ENCODE measurements at places on chromosomes 4 and X. TPM values are rescaled to one million over a fixed set of nuclear protein-coding genes. Genes with fewer than 3 reads are reported as not detected.

CLNK gene
- total RNA-seq = 0.67 TPM

DNA sequence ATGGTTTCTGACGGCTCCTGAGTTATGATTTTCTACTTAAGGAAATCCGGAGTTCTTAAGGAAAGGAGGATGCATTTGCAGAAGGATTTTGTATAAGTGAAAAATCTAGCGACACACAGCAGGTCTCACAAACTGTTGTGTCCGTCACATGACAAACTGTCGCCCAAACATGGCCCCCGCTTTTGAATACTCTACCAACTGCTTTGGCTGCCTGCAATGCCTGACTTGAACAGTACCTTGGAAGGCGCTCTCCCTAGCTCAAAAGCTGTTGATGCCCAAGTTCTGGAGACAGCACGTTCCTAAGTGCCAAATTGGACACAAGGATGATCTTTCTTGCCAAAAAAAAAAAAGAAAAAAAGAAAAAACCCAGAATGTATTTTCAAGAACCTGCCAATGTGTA is 103.2 kb downstream of the ENPP6 start:
- DNase-seq = no peak

DNA sequence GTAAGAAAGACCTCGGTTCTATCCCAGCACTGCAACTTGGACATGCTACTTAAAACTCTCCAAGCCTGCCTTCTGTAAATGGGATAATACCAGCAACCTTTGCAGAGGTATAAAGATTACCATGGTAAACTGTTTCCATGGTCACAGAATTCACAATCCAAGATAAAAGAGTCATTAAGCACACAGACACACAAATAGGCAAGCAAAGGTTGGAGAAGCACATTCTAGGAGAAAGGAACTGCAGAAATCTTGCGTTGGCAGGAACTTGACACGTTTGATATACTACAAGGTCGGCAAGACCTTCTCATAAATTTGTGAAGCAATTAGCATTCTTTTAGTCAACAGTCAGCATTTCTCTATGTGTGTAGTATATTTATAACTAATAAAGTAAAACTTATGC is 12.3 kb upstream of the CHRNA9 start:
- no peak for DNase-seq

DNA sequence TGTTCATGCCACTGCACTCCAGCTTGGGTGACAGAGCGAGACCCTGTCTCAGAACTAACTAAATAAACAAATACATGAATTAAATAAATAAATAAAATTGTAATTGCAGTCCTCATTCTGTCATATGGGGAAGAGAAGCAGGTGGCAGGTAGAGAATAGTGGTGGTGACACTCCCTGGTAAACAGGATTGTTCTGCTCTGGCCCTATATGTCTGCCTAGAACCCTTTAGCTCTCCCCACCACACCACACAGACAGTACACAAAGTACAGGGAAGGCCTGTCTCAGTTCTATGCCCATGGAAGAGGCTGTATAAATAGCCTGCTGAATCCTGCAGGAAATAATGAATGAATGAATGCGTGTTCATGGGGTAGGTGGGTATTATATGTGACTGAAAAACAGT is 117.7 kb downstream of the CEP135 start:
- DNase-seq = no peak

- no peak for DNase-seq
Observed at GRCh38 chr4:158930639-158930972, 161.8 kb downstream of the FNIP2 start.

P2RY4 gene
- total RNA-seq = 0.39 TPM

DNA sequence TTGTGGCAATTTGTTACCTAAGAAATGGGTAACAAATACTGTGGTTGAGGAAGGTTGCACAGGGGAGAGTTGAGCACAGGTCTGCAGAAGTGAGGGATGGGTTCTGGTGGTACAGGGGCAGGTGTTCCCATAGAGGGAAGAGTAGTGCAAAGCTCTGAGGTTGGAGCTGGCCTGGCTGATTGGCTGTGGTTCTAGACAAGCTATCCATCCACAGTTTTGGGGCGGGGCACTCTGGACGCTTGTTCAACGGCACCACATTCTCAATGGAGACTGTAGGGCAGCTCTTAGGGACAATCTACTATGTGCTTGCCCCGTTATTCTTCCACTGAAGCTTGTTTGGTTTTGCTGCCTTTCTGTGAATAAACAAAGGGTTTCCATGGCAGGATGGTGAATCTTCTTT is 35.4 kb downstream of the NAT8L start:
- DNase-seq = no peak

DNA sequence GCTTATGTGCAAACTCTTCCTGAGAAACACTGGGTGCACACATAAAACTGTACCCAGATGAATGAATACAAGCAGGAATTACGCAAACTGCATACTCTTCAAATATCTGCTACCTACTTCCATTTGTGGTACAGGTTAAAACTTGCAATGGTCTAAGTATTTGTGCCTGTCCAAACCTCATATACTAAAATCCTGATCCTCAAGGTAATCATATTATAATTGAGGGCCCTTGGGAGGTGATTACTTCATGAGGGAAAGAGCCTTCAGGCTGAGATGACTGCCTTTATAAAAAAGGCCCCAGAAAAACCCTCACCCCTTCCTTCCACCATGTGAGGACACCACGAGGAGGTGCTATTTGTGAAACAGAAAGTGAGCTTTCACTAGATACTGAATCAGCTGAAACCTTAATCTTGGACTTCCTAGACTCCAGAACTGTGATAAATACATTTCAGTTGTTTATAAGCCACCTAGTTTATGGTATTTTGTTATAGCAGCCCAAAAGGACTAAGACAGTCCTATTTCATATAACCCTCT is 1977.2 kb downstream of the PCDH7 start:
- no peak for DNase-seq

DNA sequence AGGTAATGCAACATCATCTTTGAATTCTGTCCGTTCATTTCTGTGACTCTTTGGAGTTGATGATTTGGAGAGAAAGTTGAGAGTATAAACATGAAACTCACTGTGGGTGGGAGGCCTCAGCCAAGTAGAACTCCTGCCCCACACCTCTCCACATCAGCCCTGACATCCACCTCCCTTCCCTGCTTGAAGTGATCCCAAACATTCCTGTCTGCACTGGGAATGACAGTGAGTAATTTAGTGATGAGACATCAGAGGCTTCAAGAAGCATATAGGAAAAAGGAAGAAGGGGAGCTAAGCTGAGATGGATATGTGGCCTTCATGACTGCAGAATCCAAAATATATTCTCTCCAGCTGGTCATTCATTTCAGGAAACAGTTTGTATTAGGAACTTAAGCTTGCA is 151.8 kb downstream of the SPATA18 start:
- DNase-seq = no peak

DNA sequence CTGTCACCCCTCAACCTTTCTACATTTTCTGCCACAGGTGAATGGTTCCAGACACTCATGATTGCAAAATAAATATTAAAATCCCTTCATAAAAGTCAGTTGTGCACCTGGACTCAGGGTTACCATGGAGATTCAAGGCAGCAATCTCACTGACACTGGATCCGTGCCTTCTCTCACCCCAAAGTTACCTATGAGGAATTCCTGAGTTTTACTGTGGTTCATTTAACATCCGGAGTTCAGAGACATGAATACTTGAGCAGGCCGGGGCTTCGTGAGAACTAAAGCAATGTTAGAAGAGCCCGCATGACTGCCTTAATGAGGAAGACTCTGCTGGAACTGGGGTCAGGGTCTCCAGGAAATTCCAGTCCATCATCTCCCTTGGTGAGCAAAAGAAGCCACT is 12.5 kb upstream of the CLNK start:
- no peak for DNase-seq

- DNase-seq = no peak
Observed at GRCh38 chr4:138104284-138104680, 137.9 kb downstream of the SLC7A11 start.

PCDH7 gene
- not detected for total RNA-seq

- DNase-seq = no peak
Observed at GRCh38 chr4:88419874-88420273, 37.0 kb upstream of the HERC5 start.

DNA sequence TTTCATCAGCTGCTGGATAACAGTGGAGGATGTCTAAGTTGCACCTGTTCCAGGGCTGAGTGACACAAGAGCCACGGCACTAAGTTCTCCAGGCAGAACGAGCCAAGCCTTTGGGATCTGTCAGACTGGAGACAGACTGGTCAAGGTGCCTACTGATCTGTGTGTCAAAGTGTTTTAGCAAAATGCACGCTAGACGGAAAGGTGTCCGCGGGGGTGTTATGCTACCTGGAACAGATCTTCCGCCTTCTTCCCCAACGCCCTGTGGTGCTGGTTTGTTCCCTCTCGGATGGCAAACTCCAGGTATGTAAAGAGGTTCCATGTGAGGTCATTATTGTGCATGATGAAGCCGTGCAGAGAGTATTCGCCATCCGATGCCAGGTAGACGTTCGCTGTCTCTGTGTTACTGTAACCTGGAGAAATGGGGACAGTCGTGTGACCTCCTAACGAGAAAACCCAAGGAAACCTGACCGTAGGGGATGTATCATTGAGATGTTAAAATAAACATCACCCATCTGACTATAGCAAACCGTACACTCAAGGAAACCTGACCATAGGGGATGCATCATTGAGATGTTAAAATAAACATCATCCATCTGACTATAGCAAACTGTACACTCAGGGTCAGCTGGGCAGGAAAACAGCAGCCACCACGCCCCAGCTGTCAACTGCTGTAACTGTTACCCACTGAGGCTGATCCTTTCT is 29.7 kb upstream of the SLC25A6 start:
- no peak for DNase-seq

GRCh38 chr4:39045827-39046221 is 13.6 kb upstream of the TMEM156 start:
- DNase-seq = peak; percentile 19

ART3 gene
- not detected for total RNA-seq

GRCh38 chr4:100189820-100190642 is at the start of gene DDIT4L:
TSS of gene DDIT4L (minus strand) at chr4:100190468. CDS start at chr4:100189983, 485 bp downstream.
- no peak for DNase-seq

DNA sequence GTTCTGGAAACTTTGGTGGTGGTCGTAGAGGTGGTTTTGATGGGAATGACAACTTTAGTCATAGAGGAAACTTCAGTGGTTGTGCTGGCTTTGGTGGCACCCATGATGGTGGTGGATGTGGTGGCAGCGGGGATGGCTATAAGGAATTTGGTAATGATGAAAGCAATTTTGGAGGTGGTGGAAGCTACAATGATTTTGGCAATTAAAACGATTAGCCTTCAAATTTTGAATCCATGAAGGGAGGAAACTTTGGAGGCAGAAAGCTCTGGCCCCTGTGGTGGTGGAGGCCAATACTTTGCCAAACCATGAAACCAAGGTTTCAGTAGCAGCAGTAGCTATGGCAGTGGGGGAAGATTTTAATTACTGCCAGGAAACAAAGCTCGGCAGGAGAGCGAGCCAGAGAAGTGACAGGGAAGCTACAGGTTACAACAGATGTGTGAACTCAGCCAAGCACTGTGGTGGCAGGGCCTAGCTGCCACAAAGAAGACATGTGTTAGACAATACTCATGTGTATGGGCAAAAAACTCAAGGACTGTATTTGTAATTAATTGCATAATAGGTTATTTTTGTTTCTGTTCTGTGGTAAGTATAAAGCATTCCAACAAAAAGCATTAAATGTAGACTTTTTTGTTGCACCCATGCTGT is 23.2 kb upstream of the SOD3 start:
- no peak for DNase-seq

GRCh38 chr4:15398001-15398400 is 29.8 kb upstream of the C1QTNF7 start:
- DNase-seq = no peak

GRCh38 chr4:6694177-6694901 is 661 bp downstream of the S100P start:
- DNase-seq = peak; percentile 45

GRCh38 chr4:113662581-113662980 is 99.0 kb downstream of the CAMK2D start:
- no peak for DNase-seq

NWD2 gene
- not detected for total RNA-seq

GABRQ gene
- total RNA-seq = not detected

DNA sequence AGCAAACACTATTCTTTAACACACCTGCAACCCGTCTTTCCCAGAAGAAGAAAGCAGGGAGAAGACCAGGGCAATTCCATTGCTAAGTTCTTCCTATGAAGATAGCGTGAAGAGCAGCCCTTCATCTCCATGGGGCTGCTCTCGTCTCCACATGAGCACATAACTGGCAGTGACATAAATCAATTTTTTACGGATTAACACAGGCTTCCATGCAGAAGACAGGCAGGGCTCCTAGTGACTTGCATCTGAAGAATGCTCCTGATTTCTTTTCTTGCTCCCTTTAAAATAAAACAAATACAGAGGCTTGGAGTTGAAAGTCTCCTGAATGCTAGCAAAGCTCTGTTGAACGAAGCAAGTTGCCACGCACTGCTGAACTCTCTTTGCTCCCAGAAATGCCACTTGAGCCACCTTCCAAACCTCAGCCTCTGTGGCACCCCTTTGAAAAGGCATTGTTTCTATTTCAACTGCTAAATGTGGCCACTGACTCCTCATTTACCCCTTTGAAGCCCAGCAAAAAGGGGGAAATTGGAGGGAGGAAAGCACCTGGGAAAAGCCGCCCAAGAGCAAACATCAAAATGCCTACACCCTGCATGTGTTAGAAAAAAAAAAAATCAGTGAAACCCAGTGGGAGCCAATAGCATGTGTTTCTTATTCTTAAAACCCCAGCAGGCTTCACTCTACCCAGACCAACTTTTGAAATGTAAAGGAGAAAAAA is 383.7 kb downstream of the IDS start:
- no peak for DNase-seq

MAGEA10 gene
- total RNA-seq = not detected

GRCh38 chr4:13484749-13485221 is 645 bp upstream of the RAB28 start:
- DNase-seq = no peak

TLR10 gene
- total RNA-seq = 0.44 TPM

MCF2 gene
- total RNA-seq = 0.27 TPM

MAEA gene
- 77.7 TPM for total RNA-seq

GRCh38 chr4:101921370-101921769 is 130.8 kb downstream of the BANK1 start:
- no peak for DNase-seq

DNA sequence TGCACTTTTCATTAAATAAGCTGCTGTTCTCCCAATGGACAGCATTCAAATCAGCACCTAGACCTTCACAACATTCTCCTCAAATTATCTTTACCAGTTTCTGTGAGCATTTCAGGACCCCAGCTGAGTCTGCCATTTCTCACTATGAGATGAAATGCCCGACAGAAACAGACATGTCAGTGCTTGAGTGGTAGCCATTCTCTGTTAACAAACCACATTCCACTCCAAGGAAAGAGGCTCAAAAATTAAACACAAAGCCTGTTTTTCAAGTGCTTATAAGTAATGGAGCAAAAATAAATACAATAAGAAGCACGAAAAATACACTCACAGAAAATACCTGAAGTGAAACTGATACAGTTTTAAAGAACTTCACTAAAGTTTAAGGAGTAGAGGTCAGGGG is 320.2 kb upstream of the PRPS2 start:
- no peak for DNase-seq

HNRNPH2 gene
- 44.1 TPM for total RNA-seq
